ENCODE measurements at places on chromosomes 2 and 18.

DNA sequence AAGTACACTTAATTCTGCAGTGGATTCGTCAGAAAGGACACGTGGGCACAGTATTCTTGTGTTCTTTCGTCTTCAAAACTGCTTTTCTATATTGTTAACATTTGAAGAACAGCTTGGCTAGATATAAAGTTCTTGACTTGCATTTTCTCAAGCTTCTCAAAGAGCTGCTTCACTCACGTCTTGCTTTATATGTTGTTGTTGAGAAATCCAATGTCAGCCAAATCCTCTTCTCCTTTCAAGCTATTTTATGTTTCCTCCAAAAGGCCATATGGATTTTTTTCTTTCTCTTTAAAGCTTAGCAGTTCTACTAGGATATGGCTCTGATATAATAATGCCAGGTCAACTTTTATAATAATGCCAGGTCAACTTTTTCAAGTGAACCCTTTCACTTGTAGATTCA lies 65.5 kb upstream of the CYP1B1 start:
- no peak for DNase-seq

GRCh38 chr2:100394111-100394641 lies 23.3 kb downstream of the CHST10 start:
- DNase-seq, result no peak

- no peak for DNase-seq
Measured at GRCh38 chr2:23327416-23327815, 57.6 kb upstream of the KLHL29 start.

DNA sequence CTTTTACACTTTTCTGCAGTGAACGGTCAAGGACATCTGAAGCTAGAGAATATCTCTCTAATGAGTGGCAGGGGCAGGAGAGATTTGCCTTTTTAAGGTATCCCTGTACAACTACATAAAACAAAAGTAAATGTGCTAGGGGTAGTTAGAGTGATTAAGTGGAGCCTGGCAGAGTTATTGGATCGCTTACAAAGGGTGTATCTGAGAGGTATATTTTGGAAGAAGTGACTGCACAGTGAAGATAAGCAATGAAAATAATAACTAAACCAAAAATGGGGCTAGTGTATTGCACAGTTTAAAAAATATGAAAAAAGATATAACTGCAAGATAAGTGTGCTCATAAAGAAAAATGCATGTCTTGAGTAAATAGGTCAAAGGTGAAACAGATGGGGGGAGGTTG lies 193.5 kb upstream of the EPC2 start:
- no peak for DNase-seq

DNA sequence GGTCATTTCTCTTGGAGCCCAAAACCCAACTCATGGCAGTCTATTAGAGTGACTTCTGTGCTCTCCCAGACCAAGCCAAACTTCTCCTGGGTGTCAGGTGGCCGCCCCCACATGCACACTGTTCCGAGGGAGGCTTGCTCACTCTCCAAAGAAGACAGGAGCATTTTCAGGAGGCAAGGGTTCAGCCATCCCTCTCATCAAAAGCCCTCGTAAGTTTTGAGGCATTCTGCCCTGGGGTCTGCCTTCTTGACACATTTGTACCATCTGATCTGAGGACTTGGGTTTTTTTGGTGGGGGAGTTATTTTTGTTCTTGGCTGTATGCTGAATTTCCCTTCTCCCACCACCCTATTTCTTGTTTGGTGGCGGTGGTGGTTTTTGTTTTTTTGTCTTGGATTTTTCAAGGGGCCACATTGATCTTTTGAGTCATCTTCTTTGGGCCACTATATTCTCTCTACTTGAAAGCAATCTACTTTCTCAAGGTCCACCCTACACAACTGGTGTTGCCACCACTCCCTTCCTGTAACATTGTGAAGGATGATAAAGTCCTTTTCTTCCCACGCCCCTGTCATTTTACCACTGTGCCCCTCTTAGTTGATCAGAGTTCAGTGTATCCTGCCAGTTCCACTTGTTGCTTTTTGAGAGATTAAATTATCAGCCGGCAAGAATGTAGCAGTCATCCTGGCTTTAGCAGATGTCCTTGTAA lies 255.8 kb downstream of the CYP26B1 start:
- no peak for DNase-seq

DNA sequence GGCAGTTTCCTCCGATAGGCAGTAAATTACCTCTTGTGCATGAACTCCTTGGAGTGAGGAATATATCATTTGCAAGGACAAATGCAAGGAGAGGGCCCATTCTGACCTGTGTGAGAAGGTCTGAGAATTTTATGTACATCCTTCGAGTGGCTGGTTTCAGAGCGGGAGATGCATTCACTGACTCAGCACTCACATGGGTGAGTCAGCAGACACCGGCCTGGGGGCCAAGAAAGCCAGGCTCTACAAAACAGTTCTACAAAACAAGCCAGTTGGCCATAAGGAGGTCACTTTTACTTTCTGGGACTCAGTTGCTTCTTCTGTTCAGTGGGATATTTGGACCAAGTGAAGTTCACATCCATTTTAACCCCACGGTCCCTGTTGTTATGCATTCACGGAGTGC lies 35.3 kb downstream of the CYP26B1 start:
- DNase-seq, result no peak

All from brain pericyte (primary cell).